ENCODE measurements at places on chromosomes 7 and 10. TPM values are rescaled to one million over a fixed set of nuclear protein-coding genes. Genes with fewer than 3 reads are reported as not detected.

Gene RSU1
- total RNA-seq = 62.8 TPM

Gene FANK1
- total RNA-seq = 0.83 TPM

Gene NKX2-3
- not detected for total RNA-seq

Gene DNAJB12
- 29.5 TPM for total RNA-seq

GRCh38 chr7:151063212-151063561 is 3.8 kb downstream of the SLC4A2 start:
- no peak overlapping the region for H3K27ac ChIP-seq
- peaks cover 31% of the 10 kb centered on the region for H3K36me3 ChIP-seq
- no peak overlapping the region for H3K4me3 ChIP-seq

GRCh38 chr10:101797403-101798059 is 14.3 kb upstream of the NPM3 start:
- no peak for DNase-seq
- no peak overlapping the region for H3K4me3 ChIP-seq
- no peaks in the 10 kb centered on the region for H3K27me3 ChIP-seq
- H3K27ac ChIP-seq = no peak overlapping the region
- H3K4me1 ChIP-seq = no peaks in the 10 kb centered on the region
- peaks cover 93% of the 10 kb centered on the region for H3K36me3 ChIP-seq

DNA sequence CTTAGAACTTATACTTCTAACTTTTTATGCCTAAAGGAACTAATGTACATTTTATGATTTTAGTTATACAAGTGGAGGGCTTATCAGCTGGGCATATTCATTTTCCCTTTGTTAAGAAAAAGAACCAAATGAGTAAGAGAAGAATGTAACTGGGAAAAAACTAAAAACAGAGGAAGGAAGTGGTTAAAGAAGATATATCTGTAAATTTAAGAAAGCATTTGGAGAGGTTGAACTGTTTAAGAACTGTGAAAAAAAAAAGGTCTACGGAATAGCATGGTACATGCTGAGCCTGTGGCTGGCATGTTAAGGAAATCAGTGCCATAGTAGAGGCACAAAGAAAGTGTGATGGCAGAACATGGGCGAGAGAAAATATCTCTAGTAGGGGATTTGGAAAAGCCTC is 6.2 kb downstream of the MDFIC start:
- H3K27ac ChIP-seq = no peak overlapping the region
- H3K4me3 ChIP-seq = no peak overlapping the region
- DNase-seq = no peak
- H3K36me3 ChIP-seq = no peaks in the 10 kb centered on the region
- H3K4me1 ChIP-seq = peaks cover 67% of the 10 kb centered on the region

- H3K4me1 ChIP-seq = no peaks in the 10 kb centered on the region
- H3K36me3 ChIP-seq = peaks cover 19% of the 10 kb centered on the region
- DNase-seq = no peak
These were observed 6.8 kb downstream of the AEBP1 start for GRCh38 chr7:44110719-44111635.

- peaks cover 74% of the 10 kb centered on the region for H3K36me3 ChIP-seq
- no peak overlapping the region for H3K27ac ChIP-seq
- H3K27me3 ChIP-seq = no peaks in the 10 kb centered on the region
- H3K4me3 ChIP-seq = no peak overlapping the region
- no peaks in the 10 kb centered on the region for H3K4me1 ChIP-seq
These were observed 50.0 kb downstream of the ANLN start for GRCh38 chr7:36439624-36440023.

GRCh38 chr10:104119996-104120395 is 2.0 kb upstream of the SFR1 start:
- peak overlapping the region; percentile 91 for H3K27ac ChIP-seq
- H3K27me3 ChIP-seq = no peaks in the 10 kb centered on the region
- no peak overlapping the region for H3K4me3 ChIP-seq
- DNase-seq = no peak

DNA sequence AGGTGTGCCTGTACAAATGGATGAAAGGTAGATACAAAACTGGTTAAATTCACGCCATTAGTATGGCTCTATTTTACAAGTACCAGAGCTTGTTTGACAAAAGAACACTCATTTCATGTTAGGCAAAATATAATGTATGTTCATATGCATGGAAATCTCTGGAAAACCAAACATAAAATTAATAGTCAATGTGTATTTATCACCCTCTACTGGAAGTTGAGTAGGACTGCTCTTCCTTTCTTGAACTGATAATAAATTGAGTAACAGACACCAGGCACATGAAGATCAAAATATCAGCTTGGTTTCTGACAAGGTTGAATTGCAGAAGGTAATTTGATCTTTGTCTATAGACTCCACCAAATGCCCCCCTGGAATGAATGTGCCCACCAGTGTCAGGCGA is 19.8 kb upstream of the AKR1B1 start:
- H3K4me3 ChIP-seq = no peak overlapping the region
- H3K4me1 ChIP-seq = peaks cover 8% of the 10 kb centered on the region
- no peak for DNase-seq
- H3K36me3 ChIP-seq = no peaks in the 10 kb centered on the region
- H3K27ac ChIP-seq = no peak overlapping the region
- H3K27me3 ChIP-seq = no peaks in the 10 kb centered on the region

DNA sequence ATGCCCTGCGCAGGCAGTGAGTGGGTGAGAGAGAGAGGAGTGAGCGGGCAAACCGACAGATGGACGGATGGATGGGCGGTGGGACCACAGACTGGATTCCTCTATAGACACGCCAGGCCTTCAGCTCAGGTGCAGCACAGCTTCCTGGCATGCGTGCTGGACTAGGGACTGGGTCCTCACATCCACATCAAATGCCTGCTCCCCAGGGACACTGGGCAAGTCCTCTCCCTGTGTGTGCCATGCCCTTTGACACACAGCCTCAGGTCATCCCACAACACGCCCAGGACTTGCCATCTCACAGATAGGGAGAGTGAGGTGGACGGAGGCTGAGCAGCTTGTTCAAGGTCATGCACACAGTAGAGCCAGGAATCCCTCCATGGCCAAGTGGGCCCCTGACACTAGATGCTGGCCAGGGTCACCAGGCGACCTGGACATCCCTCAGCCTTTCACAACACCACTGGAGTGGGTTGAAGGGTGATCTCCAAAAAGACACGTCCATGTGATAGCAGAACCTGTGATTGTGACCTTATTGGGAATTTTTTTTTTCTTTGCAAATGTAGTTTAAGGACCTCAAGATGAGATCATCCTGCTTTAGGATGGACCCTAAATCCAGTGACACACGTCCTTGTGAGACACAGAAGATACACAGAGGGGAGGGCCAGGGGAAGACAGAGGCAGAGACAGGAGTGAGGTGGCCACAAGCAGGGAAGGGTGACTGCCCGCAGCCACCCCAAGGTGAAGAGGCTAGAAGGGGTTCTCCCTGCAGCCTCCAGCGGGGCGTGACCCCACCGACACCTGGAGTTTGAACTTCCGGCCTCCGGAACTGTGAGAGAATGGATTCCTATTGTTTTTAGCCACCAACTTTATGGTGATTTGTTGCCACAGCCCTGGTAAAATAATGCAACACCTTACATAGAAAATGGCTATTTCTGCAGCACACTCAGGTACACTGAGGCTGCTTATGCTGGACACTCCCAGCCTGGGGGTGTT is 155.0 kb upstream of the CHST15 start:
- DNase-seq = no peak
- H3K27ac ChIP-seq = no peak overlapping the region
- no peak overlapping the region for H3K4me3 ChIP-seq
- H3K27me3 ChIP-seq = peaks cover 18% of the 10 kb centered on the region
- H3K36me3 ChIP-seq = no peaks in the 10 kb centered on the region

DNA sequence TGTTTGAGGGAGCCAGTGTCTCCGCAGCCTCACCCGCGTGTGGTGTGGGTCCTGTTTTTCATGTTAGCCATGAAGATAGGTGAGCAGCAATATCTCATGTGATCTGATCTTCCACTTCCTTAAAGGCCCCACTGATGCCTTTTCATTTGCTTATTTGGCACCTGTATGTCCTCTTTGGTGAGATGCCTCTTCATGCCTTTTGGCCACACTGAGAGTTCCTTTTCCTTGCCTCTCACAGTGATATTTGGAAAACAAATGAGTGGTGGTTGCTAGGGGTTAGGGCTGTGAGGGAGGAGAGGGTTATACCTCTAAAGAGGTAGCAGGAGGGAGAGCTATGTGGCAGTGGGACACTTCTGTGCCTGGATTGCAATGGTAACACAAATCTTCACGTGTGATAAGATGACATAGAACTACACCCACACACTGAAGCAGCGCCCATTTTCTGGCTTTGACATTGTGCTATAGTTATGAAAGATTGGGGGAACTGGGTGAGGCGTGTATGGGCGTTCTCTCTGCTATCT is 90.4 kb upstream of the TNS3 start:
- H3K27me3 ChIP-seq = no peaks in the 10 kb centered on the region
- no peak overlapping the region for H3K27ac ChIP-seq
- H3K4me1 ChIP-seq = no peaks in the 10 kb centered on the region
- no peaks in the 10 kb centered on the region for H3K36me3 ChIP-seq
- H3K4me3 ChIP-seq = no peak overlapping the region

DNA sequence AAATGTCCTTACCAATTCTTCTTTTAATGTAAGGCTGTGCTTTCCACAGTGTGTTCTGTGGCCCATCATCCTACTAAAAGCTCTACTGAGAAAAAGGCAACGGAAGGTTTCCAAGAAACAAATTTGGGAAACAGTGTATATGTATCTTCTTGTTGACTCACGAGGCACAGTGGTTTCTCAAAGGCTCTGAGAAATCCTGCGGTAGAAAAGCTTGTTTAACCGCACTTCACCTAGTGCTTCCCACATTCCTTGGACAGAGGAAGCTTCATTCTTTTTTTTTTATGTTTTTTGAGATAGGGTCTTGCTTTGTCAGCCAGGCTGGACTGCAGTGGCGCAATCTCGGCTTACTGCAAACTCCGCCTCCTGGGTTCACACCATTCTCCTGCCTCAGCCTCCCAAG is 84.5 kb downstream of the TACC2 start:
- no peaks in the 10 kb centered on the region for H3K4me1 ChIP-seq
- no peaks in the 10 kb centered on the region for H3K36me3 ChIP-seq
- H3K27ac ChIP-seq = no peak overlapping the region
- H3K27me3 ChIP-seq = no peaks in the 10 kb centered on the region
- no peak for DNase-seq

- no peak for DNase-seq
- no peaks in the 10 kb centered on the region for H3K4me1 ChIP-seq
- H3K4me3 ChIP-seq = no peak overlapping the region
- H3K27ac ChIP-seq = no peak overlapping the region
These were observed 73.0 kb upstream of the PFKP start for GRCh38 chr10:2994221-2994961.

Measured in A673 (cell line).